ENCODE measurements at places on chromosomes 5 and 9.

GRCh38 chr5:74546796-74547195, 93.7 kb downstream of the ENC1 start:
- DNase-seq, result no peak

DNA sequence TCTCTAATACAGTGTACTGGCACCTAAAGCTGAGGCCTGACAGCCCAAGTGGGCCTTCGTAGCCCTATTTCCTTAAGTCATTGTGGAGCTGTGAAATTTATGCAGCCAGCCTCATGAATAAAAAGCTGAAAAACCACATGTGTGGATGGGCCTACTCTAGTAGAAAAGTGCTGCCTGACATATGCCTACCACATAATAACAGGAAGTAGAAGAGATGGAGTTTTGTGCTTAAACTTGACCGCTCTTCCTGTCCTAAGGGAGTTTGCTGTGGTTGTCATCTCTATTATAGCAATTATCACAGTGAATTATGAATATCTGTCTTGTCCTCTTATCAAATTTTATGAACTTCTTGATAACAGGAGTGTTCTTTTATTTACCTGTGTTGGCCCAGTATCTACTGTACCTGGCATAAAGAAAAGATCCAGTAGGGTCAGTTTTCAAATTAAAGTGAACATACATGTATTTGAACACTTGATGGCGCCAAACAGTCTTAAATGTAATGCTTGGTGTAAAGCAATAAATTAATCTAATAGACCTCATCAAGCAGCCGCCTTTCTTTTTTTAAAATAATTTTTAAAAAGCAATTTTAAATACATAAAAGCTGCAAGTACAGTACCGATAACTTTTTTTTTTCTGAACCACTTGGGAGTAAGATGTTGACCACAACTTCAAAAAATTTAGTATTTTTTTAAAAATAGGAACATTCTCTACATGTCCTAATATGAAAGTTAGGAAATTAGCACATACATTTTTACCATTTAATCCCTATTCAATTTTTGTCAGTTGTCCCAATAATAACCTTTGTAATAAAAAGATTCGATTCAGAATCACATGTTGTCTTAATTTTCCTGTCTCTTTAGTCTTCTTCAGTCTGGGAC, 51.0 kb downstream of the FKTN start:
- DNase-seq, result peak; percentile 58

DNA sequence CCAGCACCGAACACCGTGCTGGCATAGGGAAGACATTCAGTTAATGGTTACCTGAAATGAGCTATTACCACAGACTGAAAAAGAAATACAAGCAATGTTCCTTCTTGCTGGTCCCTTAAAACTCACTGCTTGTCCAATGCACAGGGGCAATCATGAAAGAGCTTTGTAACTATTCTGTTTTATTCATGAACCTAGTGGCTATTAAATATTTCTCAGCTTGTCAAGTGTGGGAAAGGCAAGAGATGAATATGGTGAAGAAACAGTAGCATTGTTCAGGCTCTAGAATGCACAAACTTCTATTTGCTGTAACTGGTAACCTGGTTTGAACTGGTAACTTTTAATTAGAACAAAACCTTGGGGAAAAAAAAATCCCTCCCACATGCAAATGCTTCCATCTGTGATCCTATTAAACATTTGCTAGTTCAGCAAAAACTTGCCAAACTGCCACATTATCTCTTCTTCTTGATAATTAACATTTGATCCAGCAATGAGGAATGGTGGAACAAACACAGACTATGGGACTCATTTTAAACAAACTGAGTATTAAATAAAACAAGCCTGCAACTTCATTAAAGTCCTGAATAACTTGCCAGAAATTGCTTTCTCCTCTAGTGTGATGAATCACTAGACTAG, 36.1 kb downstream of the YIPF5 start:
- DNase-seq, result no peak

DNA sequence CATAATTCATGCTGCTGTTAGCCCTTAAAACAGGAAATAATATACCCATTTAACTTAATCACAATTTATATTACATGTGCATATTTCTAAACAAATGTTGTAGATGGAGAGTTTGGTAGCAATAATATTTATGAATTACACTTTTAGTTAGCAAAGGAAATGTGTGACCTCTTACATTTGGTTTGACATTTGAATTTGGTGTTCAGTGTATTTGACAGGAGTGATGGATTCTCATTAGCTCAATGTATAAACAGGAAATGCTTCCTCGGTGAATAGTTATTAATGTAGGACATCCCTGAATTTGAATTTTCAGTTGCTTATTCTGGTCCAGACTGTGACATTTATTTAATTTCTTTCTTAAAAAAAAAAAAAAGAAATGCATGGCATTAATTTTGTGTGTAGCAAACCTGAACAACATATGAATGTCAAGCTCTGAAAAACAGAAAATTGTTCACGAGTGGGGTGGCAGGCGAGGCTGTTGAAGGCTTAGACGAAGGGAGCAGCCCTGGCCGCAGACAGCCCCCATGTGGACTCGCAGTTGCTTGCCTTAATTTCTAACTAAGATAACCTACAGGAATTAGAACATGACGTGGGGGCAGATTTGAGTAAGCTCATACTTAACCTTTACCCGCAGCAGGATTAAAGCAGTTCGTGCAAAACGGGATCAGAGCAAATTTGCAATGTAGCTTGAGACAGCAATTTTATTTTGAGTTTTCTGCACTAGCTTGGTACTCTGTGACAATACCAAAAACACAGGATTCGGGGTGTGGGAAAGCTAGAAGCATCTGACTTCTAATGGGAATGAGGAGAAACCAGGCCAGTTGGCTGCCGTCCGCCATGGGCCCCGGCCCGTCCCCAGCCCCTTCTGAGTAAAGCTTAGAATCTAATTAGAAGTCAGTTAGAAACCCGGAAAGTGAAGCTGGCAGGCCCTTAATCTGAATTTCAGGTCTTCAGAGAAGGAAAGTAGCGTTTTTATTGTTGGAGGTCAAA, 134.3 kb downstream of the MACROH2A1 start:
- no peak for DNase-seq

- DNase-seq, result no peak
Measured at GRCh38 chr9:6873857-6874256, 116.1 kb downstream of the KDM4C start.

- DNase-seq, result no peak
Measured at GRCh38 chr9:107732781-107733522, 243.4 kb upstream of the KLF4 start.

DNA sequence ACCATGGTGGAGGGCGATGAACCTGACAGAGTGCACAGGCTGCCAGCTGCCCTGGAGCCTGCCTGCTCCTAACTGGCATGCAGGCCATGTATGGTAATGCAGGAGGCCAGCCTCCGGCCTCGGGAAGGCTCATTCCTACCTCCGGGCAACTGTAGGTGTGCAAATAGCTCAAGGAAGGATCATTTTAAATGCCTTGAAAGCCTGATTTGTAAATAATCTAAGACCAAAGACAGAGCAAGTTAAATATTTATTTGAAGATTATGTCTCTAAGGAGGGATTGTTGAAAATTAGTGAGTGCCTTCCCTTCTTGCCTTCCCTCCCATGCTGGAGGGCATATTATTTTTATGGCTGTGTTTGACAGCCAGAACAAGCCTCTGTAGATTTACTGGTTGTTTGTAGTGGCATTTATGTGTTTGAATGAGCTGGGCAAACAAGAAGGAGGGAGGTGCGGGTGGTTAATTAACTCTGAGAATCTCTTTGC, 285.7 kb upstream of the TUT7 start:
- no peak for DNase-seq

DNA sequence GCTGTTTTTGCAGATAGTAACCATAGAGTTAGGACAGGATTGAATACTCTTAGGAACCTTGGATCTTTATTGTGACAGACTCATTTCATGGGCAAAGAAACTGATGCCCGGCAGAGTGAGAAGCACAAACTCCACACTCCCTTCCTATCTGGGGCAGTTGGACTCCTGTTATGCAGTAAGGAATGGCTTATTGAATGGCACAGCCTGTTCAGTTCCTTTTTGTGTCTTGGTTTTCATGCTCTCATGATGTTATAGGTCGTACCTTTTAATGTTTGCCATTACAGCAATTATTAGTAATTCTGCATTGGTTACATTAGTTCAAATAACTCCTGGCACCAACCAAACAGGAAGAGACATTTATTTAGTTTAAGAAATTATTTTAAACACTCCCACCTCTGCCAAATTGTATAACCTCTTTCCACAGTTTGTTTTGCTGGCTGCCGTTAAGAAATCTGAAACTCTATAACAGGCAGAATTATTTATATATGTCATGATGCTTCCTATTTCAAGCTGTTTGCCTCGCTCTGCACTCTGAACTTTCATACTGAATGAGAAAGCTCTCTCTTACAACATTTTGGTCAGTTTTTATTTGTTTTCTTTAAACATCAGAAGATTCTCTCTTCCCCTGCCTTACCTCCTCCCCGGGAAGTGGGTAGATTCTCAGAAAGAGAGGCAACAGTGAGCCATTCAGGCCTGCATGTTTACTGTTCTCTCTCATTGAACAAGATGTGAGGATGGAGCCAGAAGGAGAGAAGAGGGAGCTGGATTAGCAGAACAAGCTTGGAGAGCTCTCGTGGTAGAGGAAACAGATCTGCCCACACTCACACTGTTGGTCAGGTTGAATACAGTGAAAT, 144.4 kb downstream of the ARHGEF28 start:
- no peak for DNase-seq

DNA sequence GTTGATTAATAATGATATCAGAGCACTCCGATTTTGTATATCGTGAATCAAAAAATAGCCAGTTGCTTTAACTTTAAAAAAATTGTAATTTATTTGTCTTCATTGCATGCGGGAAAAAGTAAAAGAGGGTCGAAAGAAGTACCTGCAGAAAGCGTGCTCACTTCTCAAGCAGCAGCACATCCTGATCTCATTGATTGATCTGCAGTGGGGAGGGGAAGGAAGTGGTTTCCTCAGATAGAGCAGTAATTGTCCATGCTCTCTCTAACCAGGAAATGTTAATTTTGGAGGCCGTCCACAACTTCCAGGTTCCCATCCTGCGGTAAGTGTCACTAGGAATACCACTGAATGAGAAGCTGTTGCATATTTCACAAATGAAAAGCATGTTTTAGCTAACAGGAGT, 63.2 kb downstream of the SYK start:
- no peak for DNase-seq

GRCh38 chr5:180739271-180739670, 587 bp downstream of the OR2Y1 start:
- DNase-seq, result no peak

DNA sequence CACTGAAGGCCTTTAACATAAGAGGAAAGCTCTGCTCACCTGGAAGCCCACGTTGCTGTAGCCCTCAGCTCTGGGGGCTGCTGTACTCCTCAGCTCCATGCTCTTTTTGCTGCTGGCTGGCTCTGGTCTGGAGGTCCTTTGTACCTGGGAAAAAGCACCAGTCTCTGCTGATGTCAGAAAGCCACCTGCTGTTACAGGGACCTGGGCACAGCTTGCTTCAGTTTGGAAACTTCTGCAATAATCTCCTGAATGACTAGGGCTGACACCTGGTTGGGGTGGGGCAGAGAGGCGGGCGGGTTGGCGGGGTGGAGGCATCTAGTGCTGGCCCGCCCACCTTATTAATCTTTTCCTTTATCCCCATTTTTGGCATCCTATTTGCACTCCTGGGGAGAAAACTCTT, at the start of gene SLC28A3:
TSS of gene SLC28A3 (minus strand) at position 224 of the 400 bp plus-strand sequence. CDS start at position 99, 125 bp downstream.
- DNase-seq, result no peak

DNA sequence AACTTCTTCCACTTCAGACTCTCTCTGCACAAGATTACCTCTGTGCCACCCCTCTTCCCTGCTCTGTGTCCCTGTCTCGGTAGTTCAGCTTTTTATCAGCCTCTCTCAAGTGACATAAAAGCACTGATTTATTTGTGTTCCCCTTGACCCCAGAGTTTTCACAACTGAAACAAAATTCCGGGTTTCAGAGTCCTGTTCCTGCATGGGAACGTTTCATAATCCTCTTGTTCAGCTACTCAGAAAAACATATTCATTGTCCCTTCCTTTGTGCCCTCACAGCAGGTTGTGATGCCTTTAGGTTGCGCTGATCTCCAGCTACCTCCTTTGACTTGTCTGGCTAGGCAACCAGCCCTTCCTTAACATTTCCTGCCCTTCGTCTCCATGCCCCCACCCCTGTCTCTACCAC, 13.7 kb upstream of the ITGA1 start:
- no peak for DNase-seq

DNA sequence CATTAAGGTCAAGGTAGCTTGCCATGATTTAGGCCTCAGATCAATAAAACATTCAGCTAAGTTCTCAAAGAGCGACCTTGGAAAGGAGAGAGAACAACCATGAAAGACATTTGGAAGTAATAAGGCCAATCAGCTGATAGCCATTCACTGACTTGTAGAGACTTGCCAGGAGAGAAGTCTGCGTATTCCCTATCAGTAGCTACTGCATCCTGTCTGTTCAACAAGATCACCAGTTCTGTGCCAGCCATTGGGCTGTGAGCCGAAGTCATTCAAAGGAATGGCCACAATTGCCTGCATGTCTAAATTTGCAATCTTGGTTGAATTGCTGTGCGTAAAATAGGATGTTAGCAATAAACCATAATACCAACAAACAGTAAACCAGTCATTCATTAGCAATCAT, 219.8 kb downstream of the FBXL7 start:
- no peak for DNase-seq

DNA sequence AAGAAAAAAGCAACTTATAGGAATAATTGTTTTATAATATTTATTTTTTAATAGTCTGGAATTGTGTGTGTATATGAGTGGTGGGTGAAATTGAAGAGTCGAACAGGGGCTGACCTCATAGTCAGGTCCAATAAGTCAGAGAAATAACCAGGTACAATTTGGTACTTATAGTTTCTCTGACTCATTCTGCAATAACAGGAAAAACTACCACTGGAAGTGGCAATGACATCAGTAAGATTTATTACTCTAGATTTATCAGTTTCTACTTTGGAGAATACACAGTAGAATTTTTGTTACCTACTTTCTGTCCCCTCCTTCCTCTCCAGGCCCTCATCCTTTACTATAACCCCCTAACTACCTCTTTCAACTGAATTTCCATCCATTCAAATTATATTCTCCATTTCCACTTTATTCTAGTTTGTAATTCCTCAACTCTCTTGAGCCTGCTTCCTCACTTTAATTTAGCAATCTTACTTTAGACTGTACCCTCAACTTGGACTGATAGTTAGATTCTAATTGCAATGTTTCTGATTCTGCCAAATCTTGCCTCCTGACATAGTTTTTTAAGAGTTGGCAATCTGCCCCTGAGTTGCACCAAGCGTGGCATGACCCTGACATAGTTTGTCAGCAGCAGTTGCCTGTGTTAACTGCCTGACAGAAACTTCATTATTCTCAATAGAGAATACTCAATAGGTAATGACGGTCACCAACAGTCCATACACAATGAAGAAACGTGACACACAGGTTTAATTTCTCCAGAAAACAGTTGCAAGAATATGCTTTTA, 475.3 kb upstream of the RIOK2 start:
- no peak for DNase-seq

GRCh38 chr5:83925321-83925954, 204.8 kb upstream of the HAPLN1 start:
- DNase-seq, result no peak

Data from AML-193 (cell line).